ENCODE measurements at places on chromosomes 2 and 18. TPM values are rescaled to one million over a fixed set of nuclear protein-coding genes. Genes with fewer than 3 reads are reported as not detected.

IL36A gene
- not detected for total RNA-seq

DNA sequence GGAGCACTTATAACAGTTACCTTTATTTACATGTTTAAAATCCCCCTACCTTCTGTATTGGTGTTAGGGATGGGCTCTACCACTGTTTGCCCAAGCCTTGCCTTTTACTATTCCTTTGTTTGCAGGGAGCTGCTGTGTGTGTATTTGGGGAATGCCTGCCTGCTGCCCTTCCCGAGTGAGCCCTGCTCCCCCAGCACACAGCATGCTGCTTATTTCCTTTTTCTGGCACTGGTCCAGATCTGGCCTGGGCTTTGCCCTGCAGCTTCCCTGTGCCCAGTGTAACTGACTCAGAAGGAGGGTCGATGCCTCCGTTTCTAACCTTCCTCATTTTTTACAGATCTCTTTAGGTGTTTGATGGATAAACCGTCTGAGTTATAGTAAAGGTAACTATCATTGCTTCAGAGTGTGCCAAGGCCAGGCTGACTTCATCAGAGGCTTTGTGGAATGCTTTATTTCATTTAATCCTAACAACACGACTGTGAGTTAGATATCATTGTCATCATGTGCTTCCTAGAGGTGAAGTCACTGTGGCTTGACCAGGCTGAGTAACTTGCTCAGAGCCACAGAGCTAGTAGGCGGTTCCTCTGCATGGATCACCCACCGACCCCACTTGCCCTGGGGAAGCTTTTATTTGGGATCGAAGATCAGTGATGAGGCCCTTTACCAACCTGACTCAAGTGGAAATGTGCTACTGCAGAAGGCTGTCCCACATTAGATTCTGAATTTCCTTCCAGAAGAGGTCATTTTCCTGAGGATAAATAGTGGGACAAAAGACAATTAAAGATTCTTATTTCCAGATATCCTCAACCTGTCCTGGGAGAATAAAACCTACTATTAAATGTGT is 238.8 kb downstream of the ZNF407 start:
- H3K36me3 ChIP-seq, result no peaks in the 10 kb centered on the region
- H3K4me3 ChIP-seq, result no peak overlapping the region
- H3K27me3 ChIP-seq, result no peaks in the 10 kb centered on the region
- no peak overlapping the region for H3K27ac ChIP-seq
- no peaks in the 10 kb centered on the region for H3K4me1 ChIP-seq

GRCh38 chr18:58549814-58550339 is 79.0 kb downstream of the ALPK2 start:
- no peaks in the 10 kb centered on the region for H3K4me1 ChIP-seq
- no peak overlapping the region for H3K27ac ChIP-seq
- no peak overlapping the region for H3K4me3 ChIP-seq
- no peaks in the 10 kb centered on the region for H3K27me3 ChIP-seq

DNA sequence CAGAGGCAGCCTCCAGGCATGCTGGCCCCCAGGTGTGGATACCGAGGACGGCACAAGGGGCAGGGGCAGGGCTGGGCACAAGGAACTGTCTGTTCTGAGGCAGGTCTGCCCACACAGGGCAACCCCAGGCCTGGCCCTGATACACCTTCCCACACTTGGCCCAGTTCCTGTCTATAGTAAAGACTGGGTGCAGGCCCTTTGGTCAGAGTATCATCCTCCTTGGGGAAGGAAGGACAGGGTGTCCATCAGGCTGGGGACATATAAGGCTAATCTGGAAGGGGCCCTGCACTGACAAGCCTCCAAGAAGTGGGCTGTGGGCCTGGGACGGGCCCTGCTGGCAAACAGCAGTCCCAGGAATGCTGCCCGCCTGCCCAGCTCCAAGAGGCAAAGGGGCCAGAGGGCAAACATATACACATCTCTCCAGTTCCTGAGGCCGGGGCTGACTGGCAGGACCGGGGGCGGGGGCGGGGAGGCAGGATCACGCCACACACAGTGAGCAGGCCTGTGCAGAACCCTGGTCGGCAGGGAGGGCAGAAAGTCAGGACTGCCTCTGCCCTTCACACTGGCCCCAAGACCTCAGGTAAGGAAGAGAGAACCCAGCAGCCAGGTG is 18.9 kb downstream of the SDC1 start:
- H3K27me3 ChIP-seq, result no peaks in the 10 kb centered on the region
- DNase-seq, result no peak
- H3K4me3 ChIP-seq, result no peak overlapping the region

FAM124B gene
- 13.3 TPM for total RNA-seq

DNA sequence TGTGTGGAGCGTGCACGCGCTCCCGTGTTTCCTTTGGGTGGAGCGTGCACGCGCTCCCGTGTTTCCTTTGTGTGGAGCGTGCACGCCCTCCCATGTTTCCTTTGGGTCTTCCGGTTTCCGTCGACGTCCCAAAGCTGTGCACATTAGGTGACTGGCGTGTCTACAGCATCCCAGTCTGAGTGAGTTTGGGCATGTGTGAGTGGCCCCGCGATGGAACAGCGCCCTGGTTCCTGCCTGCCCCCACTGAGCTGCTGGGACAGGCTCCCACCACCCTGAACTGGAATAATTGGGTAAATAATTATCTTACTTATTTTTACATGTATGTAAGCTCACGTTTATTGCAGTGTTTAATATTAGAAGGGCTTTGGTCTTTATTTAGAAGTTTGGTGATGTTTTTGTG is 104.2 kb downstream of the AGAP1 start:
- no peaks in the 10 kb centered on the region for H3K27me3 ChIP-seq
- no peaks in the 10 kb centered on the region for H3K4me1 ChIP-seq
- H3K36me3 ChIP-seq, result no peaks in the 10 kb centered on the region
- H3K4me3 ChIP-seq, result no peak overlapping the region
- no peak overlapping the region for H3K27ac ChIP-seq
- no peak for DNase-seq

CACNB4 gene
- 3.7 TPM for total RNA-seq
